CD14-positive monocyte (primary cell): ENCODE measurements at places on chromosomes 11 and 22. TPM values are rescaled to one million over a fixed set of nuclear protein-coding genes. Genes with fewer than 3 reads are reported as not detected.

Gene OR52E8
- not detected for polyA plus RNA-seq

Gene NDUFC2
- 209 TPM for polyA plus RNA-seq

GRCh38 chr11:91717169-91717568, 507.4 kb upstream of the FAT3 start:
- H3K4me3 ChIP-seq: no peak overlapping the region
- H3K27ac ChIP-seq: no peak overlapping the region
- no peaks in the 10 kb centered on the region for H3K27me3 ChIP-seq
- no peaks in the 10 kb centered on the region for H3K36me3 ChIP-seq
- no peak for DNase-seq
- no peaks in the 10 kb centered on the region for H3K4me1 ChIP-seq

DNA sequence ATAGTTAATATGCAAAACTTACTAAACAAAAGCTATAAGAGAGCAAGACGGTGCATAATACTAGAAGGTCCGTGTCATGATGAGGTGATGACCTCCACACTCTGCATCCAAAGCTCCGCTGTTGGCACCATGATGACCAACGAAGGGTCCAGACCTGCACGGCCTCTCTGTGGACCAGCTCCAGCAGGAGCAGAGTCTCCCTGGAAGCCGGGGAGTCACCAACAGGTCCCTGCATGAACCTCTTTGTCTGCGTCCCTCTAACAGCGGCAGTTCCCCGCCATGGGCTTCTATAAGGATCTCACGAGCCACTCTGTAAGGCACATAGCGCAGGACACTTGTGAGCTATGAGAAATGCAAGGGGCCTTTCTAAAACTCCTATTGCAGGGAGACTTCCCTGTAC, 517.3 kb downstream of the BRD1 start:
- H3K27me3 ChIP-seq: no peaks in the 10 kb centered on the region
- DNase-seq: no peak
- no peaks in the 10 kb centered on the region for H3K36me3 ChIP-seq
- H3K4me1 ChIP-seq: no peaks in the 10 kb centered on the region
- H3K4me3 ChIP-seq: no peak overlapping the region

Gene RAPSN
- polyA plus RNA-seq: not detected

Gene OR8B4
- polyA plus RNA-seq: not detected

DNA sequence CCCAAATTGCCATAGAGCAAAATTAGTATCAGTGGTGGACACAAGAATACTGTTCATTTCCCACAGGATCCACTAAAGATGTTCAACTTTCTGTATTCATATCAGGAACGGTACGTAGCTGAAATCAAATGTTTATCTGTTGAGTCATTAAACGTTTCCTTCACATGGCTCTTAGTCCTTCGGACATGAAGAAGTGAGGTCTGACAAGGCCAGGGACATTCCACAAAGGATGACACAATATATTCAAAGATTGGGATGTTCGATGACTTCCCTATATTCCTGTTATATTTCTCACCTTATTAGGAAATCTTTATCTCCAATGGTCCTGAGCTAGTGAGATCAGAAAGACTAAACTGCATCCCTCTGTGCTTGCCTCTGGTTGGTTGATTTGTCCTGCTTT, 129.0 kb downstream of the ETS1 start:
- H3K36me3 ChIP-seq: peaks cover 45% of the 10 kb centered on the region
- H3K27ac ChIP-seq: no peak overlapping the region
- no peak for DNase-seq
- no peak overlapping the region for H3K4me3 ChIP-seq

DNA sequence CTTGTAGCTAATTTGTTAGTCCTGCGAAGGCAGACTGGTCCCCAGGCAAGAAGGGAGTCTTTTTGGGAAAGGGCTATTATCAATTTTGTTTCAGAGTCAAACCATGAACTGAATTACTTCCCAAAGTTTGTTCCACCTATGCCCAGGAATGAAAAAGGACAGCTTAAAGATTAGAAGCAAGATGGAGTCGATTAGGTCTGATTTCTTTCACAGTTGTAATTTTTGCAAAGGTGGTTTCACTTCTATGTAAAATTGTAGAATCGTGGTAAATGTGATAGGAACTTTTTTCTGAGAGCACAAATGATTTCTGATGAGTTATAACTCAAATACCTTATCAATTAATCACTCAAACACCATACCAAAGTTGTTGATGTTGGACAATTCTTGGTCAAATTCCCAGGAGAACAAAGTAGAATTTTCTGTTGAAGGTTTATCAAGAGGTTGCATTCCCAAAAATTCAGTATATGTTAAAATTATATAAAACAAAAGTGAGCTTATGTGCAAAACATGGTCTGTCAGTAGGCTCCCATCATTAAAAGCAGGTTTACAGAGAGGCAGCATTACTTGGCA, 2.9 kb upstream of the CTSC start:
- peaks cover 35% of the 10 kb centered on the region for H3K4me1 ChIP-seq
- DNase-seq: no peak
- no peaks in the 10 kb centered on the region for H3K36me3 ChIP-seq
- H3K27me3 ChIP-seq: no peaks in the 10 kb centered on the region

Gene OR5M11
- not detected for polyA plus RNA-seq

DNA sequence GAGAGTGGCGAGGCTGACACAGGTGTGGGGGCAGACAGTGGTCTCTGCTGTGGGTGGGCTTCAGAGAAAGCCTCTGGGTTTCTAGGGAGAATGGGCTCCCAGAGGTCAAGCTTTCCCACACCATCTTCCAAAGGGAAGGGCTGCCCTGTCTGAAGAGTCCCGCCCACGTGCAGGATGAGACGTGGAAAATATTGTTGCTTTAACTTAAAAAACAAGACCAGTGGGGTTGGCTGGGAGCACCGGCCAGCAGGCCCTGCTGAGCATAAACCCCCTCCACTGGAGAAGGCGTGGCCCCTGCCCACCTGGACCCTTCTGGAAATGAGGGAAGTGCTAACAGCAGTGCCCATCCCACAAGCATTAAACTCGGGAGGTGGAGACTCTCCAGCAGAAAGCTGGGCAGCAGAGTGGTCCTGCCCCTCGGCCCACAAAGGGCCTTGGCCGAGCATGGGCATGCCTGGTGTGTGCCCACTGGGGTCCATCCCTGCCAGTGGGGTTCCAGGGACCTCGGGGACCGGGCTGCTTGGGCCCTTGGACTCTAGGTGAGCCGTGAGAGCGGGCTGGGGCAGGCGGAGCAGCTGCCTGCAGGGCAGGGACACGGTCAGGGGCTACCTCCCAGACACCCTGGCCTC, 15.4 kb downstream of the SELENOO start:
- H3K4me1 ChIP-seq: peaks cover 9% of the 10 kb centered on the region
- DNase-seq: no peak
- peaks cover 82% of the 10 kb centered on the region for H3K36me3 ChIP-seq

- no peaks in the 10 kb centered on the region for H3K4me1 ChIP-seq
- DNase-seq: no peak
- H3K36me3 ChIP-seq: no peaks in the 10 kb centered on the region
- H3K27me3 ChIP-seq: no peaks in the 10 kb centered on the region
These were observed 67.6 kb upstream of the AMPD3 start for GRCh38 chr11:10387206-10388083.
